ENCODE measurements at places on chromosomes 16 and 17.

DNA sequence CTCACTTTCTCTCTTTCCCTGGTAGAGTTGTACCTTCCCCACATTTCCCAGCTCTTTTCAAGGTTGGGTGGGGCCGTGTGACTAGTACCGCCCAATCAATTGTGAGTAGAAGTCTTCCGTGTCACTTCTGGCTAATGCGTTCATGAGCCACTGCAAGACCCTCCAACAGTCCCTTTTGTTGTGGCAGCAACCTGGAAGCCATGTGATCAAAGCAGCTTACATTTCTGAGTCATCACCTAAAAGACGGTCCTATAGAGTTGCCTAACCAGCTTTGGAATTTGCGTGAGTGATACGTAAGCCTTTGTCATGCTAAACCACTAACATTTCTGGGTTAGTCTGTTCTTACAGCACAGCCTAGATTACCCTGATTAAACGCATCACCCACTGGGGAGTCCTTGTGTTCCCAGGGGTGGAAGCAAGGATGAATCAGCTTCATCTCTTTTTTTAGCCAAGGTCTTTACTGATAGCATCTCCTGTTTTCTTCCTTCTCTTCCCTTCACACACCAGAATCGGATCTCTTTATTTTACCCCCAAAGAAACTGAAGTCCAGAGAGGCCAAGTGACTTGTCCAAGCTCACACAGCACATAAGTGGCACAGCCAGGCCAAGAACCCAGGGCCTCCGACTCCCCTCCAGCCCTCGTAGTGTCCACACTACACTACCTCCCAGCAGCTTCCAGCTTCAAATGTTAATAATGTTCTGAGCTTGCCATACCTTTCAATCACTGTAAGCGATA is 366.3 kb upstream of the XYLT1 start:
- DNase-seq, result no peak

- DNase-seq, result no peak
Observed at GRCh38 chr16:79212114-79212791, 388.3 kb downstream of the MAF start.

DNA sequence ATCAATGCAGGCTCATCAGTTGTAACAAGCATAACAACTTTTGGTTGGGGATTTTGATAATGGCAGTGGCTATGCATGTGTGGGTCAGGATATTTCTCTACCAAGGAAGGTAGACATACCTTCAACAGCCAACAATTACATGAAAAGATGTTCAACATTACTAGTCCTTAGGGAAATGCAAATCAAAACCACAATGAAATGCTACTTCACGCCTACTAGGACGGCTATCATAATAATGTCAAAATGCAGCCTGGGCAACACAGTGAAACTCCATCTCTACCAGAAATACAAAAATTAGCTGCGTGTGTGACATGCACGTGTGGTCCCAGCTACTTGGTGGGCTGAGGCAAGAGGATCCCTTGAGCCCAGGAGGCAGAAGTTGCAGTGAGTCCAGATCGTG is 7.3 kb upstream of the SLC5A10 start:
- DNase-seq, result no peak

GRCh38 chr16:73069581-73070262 is 21.8 kb upstream of the ZFHX3 start:
- no peak for DNase-seq

GRCh38 chr17:80158846-80159245 is 11.0 kb upstream of the CARD14 start:
- no peak for DNase-seq

- no peak for DNase-seq
Observed at GRCh38 chr17:78541488-78542206, 35.5 kb downstream of the DNAH17 start.

Measured in activated naive CD4-positive, alpha-beta T cell treated with Interleukin-2 at 50 U/mL for 16 hours (primary cell).